ENCODE measurements at places on chromosomes 6 and 20. TPM values are rescaled to one million over a fixed set of nuclear protein-coding genes. Genes with fewer than 3 reads are reported as not detected.

GRCh38 chr20:54438166-54438565 lies 37.2 kb upstream of the DOK5 start:
- DNase-seq = no peak

HLA-A gene
- total RNA-seq = 1,335 TPM

GRCh38 chr20:25223179-25223661 lies 24.7 kb upstream of the PYGB start:
- peak; percentile 79 for DNase-seq

SLC17A3 gene
- not detected for total RNA-seq

GRCh38 chr20:53224851-53225250 lies 252.7 kb downstream of the TSHZ2 start:
- DNase-seq = no peak

GRCh38 chr6:129947797-129948196 lies 70.6 kb upstream of the L3MBTL3 start:
- no peak for DNase-seq

IP6K3 gene
- not detected for total RNA-seq

TMEM244 gene
- total RNA-seq = not detected

- no peak for DNase-seq
These were observed 28.4 kb upstream of the LY86 start for GRCh38 chr6:6559994-6560570.

OR14J1 gene
- total RNA-seq = not detected

DNA sequence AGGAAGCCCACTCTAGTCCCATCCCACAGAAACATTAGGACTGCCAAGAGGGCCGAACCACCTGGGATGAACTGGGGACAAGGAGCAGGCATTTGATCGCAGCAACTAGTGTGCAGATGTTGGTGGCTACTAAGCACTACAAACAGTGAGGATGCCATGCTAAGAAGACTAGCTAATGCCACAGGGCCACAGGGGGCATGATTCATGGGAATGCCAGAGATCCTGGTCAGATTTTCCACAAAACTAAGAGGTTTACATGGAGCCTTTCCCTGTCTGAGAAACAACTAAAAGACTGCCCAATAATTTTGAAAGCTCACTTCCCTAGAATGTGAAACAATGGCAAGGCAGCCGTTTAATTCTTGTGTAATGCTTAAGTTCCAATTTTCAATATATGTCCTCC lies 375.9 kb upstream of the PTCHD4 start:
- no peak for DNase-seq

SLC17A9 gene
- total RNA-seq = 78.7 TPM

- DNase-seq = no peak
These were observed 35.5 kb downstream of the SESN1 start for GRCh38 chr6:109059153-109059552.

C6orf52 gene
- 2.6 TPM for total RNA-seq

DNA sequence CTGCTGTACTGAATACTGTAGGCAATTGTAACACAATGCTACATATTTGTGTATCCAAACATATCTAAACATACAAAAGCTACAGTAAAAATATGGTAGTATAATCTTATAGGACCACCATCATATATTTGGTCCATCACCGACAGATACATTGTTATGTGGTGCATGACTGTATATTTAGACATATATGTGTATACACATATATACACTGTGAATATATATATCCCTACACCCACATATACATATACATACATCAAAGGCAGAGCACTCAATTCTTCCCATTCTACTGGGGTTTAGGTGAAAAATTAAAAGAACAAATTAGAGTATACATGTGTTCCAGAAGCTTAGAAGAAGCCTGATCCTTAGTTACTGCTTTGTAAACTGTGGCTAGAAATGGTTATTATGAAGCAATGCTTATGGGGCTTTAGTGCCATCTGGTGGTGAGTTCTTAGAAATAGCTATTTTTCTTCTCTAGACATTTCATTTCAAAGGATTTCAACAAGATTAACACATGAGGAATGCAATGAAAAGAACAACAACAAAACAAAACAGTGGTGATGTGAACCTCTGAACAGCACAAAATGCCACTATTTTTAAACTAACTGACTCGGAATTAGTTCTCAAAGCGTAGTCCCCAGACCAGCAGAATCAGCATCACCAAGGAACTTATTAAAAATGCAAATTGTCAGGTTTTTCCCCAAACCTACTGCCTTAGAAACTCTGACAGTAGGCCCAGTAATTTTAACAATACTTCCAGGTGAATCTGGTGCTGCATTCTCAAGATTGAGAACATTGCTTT lies 38.0 kb downstream of the PKHD1 start:
- DNase-seq = no peak

DNA sequence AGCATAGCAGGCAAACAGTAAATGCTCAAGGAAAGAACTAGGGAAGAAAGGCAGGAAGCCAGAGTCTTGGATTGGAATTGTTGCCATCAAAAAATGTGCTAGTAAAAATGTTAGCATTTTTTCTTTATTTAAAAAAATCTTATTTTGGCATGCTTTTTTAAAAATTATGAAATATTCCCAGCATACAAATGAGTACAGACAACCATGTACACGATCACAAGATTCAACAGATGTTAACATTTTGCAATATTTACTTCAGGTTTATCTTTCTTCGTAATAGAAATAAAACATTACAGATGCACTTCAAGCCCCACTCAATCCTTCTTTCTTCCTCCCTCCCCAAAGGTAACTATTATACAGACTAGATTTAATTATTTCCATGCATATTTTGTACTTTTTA lies 27.4 kb upstream of the NOP56 start:
- no peak for DNase-seq

DNA sequence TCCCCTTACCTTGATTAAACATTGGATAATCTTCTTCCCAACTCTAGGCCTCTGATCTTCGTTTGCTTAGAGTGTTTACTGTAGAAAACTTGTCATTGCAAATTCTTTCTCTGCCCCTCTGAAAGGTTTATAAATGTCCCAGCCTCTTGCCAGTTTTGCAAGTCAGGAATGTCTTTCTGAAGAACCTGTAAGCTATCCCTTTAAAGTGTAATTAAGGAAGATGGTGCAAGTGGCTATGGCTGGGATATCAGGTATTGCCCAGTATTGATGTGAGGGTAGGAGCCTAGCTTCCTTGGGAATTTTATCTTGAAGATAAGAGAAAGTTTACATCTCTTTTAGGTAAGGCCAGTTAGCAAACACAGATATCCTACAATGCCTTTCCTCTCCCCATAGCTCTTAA lies 211.0 kb upstream of the RIMS1 start:
- DNase-seq = no peak

CLIC5 gene
- 1.1 TPM for total RNA-seq
